ENCODE measurements at places on chromosomes 16 and 17. TPM values are rescaled to one million over a fixed set of nuclear protein-coding genes. Genes with fewer than 3 reads are reported as not detected.
A peak's percentile ranks its signal among the peaks of the same experiment; 100 is the strongest.

Gene KIF2B
- total RNA-seq: not detected

- DNase-seq: no peak
Observed at GRCh38 chr16:58264007-58264406, 30.8 kb downstream of the PRSS54 start.

DNA sequence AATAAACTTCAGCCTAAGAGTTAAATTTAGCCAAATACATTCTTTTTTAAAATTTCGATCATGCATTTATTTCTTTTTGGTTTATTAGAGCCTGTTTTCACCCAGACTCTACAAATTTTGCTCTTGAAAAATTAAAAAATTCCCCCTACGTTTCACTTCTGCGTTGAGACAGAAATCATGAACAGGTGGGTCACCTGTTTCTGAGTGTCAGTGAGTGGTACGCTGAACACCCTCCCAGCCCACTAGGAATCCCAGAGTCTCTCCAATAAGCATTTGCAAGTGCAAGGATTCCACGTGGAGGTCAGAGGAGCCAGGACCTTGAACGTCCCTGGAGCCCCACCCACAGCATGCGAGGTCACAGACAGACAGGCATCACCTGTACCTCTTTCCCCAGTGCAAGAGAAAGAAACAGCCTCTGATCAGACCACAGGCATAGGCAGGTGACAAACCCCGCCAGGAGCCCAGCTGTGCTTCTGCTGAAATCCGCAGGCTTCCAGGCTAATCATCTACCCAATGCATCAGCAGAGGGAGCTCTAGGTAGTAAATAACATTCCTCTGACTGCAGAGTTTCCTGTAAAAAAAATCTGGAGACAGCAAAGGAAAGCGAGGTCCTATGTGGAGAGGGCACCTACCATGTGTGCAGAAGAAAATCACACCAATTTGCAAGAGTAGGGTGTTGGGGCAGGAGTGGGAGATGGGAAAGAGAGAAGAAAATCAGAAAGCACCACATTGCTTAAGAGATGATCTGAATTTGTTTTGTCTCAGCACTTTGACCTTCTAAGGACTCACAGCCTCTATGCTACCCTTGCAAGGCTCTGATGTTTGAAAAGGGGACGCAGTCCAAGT, 5.9 kb upstream of the XYLT1 start:
- peak; percentile 37 for DNase-seq

GRCh38 chr17:1705004-1705403, 5.2 kb downstream of the TLCD2 start:
- no peak for DNase-seq

DNA sequence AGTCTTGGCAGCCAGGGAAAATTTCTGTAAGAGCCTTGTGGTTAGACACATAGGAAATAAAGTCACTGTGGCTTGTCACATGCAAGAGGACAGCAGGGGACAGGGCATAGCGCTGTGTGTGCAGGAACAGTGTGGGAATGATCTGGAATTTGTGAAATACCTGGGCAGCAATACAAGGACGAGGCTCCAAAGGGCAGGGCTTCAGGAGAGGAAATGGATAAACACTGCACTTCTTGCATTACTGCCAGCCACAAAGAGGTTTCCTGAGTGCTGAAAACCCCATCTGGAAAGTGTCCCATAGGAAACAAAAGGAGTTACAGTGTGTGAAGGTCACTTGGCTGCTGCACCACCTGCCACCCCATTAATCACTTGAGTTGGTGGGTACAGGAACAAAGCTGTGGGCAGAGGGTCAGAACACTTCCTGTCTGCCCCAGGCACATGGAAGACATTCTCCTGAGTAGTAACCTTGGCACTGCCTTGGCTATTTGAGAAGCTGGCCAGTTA, 12.1 kb upstream of the HP start:
- no peak for DNase-seq

DNA sequence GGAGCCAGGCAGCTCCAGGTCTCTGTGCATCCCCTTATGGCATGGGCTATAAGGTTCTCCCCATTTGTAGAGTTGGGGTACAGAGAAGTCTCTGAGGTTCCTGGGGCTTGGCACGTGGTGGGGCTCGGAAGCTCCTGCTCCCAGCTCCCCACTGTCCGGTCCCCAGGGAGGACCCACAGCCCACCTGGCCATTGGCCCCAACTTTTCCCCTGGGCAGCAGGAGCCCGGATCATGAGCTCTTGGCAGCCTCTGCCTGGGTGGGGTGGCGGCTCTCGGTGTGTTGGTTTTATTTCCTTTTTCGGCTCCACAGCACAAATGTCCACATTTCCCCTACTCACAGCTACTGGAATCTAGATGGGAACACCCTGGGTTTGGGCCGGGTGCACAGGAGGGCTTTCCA, 30.5 kb downstream of the GSE1 start:
- no peak for DNase-seq

DNA sequence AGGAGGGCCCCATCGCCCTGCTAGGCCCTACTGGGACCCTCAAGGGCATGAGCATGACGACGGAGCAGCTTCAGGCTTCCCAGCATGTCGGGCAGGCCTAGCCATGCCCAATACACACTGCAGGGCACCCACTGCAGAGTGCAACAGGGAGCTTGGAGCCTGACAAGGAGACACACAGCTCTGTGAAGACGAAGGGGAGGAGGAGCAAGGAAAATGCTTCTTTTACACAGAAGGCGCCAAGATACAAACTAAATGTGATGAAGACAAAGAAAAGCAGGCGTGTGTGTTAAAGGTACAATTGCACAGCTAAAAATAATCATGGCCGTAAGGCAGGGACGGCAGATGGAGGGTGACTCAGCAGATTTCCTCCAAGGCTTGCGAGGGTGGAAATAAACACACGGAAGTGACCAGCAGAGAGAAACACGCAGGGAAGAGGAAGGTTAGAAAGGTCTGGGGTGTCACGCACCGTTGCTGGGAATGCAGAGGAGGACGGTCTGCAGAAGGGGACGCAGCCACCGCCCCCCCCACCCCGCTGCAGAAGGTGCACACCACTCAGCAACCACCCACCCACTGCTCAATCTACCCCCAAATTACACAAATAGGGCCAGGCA, 108.5 kb downstream of the ZNF778 start:
- peak; percentile 64 for DNase-seq

DNA sequence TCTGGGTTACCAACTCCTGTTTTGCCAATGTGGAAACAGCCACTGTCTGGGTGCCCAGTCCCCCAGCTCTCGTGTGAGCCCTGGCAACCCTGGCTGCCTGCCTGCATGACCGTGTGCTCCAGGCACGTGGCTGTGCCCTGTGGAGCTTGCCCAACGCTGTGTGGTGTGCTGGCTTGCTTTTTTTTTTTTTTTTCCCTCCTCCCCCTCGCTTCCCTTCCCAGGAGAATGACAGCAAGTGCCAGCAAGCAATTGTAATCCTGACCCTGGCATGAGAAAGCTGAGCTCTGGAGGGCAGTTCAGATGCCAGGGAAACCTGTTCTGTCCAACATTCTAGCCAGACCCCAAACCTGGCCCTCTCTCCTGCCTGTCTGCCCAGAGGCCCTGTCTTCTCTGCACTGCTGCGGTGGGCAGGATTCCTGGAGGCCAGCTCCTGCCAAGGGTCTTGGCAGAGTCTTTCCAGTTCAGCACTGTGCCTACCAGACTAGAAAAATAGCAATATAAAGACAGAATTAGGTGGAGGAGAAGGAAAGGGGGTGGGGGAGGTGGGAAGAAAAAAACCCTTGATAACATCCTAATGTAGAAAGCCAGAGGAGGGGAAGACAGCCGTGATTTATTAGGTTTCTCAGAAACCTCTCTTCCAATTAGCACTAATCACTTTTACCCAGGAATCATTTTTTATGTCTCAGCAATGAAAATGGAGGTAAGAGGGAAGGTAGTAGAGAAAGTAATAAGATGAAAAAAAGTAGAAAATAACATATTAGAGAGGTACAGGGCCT, 9.0 kb downstream of the HLF start:
- DNase-seq: peak; percentile 34

- DNase-seq: no peak
Observed at GRCh38 chr17:62775876-62776275, 32.2 kb downstream of the MARCHF10 start.

Gene MFAP4
- total RNA-seq: not detected

- no peak for DNase-seq
Observed at GRCh38 chr16:79415983-79416640, 184.4 kb downstream of the MAF start.

DNA sequence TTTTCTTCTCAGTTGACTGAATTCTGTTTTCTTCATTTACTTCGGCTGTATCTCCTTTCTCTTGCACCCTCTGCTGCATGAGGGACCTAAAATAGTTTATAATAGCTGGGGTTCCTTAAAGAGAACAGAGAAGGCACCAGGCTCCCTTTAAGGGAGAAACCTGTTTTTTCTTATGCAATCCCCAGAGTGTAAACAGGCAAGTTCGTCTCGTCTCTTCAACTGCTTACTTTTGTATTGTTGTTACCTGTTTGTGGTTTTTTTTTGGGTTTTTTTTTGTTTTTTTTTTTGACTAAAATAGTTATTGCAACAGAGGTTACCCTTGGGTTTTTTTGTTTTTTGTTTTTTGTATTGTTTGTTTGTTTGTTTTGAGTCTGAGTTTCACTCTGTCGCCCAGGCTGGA, 3.7 kb upstream of the LDHD start:
- no peak for DNase-seq

DNA sequence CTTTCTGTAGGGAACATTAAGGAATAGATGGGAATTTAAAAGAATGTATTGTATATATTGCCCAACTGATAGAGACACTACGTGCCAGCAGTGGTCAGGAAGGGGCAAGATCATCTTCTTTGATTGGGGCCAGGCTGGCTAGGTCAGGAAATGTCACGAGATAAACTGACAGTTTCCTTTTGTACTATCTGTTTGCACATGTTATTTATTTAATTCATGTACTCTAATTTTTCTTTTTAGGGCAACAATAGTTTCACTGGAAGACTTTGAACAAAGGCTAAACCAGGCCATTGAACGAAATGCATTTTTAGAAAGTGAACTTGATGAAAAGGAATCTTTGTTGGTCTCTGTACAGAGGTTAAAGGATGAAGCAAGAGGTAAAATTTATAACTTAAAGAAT, 12.6 kb downstream of the NDEL1 start:
- DNase-seq: no peak

Gene SP6
- 4.2 TPM for total RNA-seq

Gene SPAG9
- 56.6 TPM for total RNA-seq

- DNase-seq: no peak
Observed at GRCh38 chr16:78785218-78785617, 685.8 kb downstream of the WWOX start.

DNA sequence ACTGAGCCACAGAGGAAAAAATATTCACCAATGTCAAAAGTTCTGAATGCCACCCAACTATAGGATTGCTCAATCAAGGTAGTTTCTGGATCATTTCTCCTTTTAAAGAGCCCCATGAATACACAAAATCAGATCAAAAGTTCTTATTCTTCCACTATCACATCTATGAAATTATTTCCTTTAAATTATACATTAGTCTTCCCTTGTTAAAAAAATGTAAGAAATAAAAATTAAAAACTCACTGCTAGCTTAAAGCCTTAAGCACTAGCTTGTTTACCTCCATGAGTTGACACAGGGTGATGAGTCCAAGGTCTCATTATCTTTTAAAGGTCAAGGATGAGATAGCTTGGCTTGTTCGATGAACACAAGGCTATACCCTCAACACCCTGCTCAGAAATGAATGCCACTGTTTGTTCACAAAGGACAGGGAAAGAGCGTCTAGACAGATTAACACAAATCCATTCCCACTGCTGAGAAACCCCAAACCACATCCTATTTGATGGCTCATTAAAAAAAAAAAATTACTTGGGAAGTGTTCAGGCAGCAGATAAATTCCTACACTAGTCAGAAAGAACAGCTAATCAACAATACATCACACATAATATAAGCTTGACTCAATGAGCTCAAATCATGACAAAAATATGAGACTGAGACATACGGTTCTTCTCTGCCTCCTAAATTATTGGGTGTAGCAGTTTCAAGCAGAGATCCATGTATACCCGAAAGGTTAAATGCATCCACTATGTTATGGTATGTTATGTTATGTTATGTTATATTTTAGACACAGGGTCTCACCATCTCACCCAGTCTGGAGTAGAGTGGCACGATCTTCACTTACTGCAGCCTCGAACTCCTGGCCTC, 118.9 kb downstream of the PARN start:
- DNase-seq: peak; percentile 98

DNA sequence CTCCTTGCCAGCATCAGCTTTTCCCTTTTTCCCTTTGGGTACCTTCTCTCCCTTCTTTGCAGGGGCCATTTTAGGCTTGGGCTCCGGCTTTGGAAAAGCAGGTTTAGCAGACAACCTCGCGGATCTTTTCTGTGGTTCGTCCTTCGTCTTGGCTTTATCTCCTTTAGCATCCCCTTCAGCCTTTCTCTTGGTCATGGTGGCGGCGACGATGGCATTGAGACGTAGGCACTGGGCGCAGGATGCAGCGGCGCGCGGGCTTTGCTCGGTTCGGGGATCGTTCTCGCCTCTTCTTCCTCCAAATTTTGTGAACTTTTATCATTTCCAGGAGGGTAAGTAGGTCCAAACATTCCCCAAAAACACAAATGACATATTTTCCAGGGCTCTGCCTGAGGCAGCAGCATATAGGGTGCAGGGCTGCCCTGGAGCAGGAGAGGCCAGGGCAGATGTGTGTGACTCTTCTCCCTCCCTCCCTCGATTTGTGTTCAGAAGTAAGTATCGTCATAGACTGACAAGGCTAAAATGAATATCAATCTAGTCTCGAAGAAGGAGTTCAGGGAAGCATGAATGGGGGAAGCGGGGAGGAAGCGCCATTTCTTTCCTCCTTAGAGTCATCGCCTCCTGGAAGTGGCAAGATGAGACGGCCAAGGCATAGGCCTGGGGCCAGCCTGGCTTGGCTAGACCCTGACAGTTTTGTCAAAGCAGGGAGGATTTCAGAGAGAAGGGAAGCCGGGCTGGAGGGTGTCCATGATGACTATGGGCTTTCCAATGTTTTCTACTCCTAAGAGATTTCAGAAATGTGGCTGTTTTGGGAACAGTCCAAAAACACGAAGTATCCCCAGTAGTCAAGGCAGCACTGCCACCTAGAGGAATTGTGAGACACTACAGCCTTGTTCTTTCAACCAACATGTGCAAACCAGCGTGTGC, 13.2 kb downstream of the CHCT1 start:
- peak; percentile 68 for DNase-seq

DNA sequence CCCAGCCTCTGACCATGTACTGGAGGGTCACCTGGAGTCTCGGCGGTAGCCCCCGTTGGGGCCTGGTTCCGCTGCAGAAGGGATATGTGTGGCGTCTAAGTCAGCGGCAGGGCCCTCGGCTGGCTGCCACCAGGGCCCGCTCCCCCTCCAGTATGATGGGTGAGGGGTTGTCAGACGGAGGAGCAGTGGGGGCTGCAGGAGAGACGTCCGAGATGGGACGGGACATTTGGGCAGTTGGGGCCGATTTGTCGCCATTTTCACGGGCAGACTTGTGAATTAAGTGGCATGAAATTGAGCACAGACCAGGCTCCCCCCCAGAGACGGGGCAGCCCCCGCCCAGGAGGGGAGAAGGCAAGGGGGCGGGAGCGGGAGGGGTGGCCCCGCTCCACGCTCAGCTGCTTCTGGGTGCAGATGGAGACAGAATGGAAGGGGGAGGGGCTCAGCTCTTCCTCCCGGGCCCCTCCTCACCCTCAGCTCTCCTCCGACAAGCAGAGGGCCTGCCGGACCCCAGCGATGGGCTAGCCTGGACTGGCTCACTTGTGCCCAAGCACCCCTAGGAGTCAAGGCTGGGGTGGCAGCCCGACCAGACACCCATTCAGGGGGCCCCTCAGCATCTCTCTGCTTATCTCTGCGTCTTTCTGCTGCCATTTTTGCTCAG, 52.7 kb upstream of the LHX1 start:
- no peak for DNase-seq

Gene C17orf50
- not detected for total RNA-seq

Gene NT5C3B
- 93.7 TPM for total RNA-seq

All from foreskin keratinocyte (primary cell).